ENCODE measurements at places on chromosomes 16 and 17. TPM values are rescaled to one million over a fixed set of nuclear protein-coding genes. Genes with fewer than 3 reads are reported as not detected.

GRCh38 chr17:530851-531250, 178.2 kb upstream of the RPH3AL start:
- no peak for DNase-seq

- DNase-seq: no peak
These were observed 133.7 kb upstream of the HS3ST3A1 start for GRCh38 chr17:13735444-13735843.

GRCh38 chr16:75983741-75984381, 257.6 kb upstream of the CPHXL start:
- no peak for DNase-seq

DNA sequence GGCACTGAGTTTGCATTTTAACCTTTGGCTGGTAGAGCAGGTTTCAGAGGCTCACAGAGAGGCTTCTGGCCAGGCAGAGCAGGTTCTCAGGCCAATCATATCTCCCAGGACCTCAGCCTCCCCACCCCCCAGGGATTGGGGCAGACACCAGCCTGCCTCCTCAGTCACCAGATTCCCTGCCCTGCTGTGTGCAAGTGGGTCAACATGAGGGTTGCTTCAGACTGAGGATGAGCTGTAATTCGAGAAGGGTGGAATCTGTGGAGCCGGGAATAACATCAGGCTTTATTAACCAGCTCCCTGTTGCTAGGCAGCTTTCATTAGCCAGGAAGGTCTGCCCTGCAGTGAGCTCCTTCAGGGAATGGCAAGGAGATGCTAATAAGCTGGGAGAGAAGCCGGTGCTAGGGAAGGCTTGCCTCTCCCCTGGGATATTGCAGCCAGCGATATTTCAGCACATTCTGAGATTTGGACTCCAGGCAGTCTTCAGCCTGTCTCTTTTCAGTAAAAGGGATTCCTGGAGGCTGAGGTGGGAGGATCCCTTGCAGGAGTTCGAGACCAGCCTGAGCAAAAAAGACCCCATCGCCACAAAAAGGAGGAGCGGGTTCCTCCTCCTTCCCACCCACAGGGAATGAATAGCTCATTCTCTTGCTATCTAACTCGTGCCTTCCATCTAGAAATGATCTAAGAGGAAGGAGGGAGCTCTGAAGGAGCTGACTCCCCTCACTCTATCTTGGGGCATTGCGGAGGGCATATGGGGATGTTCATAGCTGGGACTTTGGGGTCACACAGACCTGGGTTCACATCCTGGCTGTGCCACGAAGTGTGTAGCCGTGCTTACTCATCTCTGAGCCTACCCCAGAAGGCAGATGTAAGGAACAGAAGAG, 10.7 kb downstream of the SGSM2 start:
- peak; percentile 40 for DNase-seq

GRCh38 chr16:80198311-80199299, 342.2 kb upstream of the DYNLRB2 start:
- DNase-seq: peak; percentile 74

DNA sequence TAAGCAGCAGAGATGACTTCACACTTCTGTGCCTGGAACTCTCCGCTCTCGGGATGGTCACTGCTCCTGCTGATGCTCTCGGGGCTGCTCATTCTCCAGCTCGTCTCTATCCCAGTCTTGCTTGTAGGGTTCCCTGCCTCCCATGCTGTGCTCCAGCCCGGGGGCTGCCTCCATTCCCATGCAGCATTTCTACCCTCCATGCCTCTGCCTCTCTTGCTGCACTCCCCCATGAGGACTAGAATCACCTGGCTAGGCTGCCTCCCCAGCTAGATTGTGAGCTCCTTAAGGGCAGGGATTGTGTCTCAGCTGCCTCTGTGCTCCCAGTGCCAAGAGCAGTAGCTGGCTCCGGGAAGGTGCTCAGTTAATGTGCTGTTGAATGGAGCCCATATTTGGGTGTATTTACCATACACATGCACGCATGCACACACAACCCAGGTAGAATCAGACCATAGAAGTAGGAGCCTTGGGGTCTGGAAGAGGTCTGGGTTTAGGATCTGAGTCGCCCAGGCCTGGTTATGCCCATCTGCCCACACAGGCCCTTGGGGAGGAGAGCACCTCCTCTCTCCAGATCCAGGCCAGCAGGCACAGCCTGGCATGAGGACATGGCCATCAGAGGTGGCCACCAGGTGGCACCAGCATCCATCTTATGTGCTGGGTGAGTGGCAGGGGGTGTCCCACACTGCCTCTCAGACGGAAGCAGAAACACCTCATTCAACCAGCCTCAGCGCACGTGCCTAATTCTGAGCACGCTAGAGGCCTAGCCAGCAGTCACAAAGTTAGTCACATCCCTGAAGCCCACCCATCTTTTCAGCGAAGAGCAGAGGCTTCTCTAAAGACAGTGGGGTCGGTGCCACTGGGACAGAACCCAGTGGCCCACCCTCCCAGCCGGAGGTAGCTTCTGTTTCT, 9.3 kb downstream of the GIT1 start:
- DNase-seq: peak; percentile 82

DNA sequence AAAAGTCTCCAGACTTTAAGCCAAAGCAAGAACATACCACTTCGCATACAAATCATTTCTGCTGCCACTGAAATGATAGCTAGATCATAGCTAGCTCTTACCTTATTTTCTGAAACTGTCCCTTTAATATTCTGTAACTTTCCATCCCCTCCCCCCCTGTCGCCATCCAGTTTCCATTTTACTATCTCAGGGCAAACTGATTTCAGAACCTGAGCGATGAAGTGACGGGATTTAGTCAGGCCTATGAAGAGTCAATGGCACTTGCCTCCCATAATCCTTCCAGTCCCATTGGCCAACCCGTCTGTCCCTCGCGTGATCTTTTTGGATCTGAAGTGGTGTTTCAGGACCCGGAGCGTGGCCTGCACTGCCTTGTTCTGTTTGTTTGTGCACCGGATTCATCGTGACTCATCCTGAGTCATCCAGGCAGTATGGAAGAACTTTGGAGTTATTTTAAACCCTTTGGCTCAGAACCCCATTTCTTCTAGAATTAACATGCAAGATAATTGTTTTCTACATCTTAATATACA, 199.8 kb upstream of the CHMP6 start:
- peak; percentile 59 for DNase-seq

DNA sequence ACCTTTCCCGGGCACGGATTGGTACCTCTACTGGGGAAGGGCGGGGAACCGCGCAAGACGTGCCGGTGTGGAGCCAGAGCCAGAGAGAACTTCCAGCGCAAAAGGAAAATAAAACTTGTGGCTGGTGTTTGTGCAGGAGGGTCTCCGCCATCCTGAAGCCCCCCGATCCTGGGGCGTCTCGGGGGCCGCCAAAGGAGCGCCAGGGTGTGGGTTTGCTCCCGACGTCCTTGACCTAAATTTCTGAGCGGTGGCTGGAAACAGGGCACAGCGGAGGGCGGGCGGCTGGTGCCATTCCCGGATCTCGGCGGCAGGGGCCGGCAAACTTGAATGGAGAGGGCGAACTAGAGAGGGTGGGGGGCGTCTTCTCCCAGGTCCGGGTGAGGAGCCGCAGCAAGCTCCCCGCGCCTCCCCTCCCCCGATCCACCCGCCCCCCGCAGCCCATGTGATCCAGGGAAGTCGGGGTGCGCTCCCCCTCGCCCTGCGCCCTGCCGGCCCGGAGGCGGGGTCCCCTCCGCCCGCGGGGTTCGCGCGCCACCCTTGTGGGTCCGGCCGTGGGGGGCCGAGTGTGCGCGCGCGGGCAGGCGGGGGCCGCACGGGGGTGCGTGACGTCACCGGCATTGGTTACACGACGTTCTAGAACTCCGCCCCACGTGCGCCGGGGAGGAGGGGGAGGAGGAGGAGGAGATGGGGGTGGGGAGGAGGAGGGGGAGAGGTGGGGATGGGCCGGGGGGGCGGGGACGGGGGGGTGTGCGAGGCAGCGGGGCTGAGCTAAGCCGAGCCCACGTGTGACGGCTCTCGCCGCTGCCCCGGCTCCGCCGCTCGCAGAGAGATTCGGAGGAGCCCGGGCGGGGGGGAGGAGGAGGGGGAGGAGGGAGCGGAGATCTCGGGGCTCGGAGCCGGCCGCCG, at the start of gene MSI2:
MSI2 (plus strand) TSS at position 748 of the 906 bp plus-strand sequence. CDS start 220 bp downstream, outside the sequence.
- peak; percentile 95 for DNase-seq

- no peak for DNase-seq
These were observed 691 bp downstream of the USB1 start for GRCh38 chr16:58001781-58002415.

TP53TG3 gene
- not detected for polyA plus RNA-seq

FADS6 gene
- polyA plus RNA-seq: 0.07 TPM

GRCh38 chr17:77163001-77163400, 22.2 kb downstream of the SEC14L1 start:
- DNase-seq: no peak

DNA sequence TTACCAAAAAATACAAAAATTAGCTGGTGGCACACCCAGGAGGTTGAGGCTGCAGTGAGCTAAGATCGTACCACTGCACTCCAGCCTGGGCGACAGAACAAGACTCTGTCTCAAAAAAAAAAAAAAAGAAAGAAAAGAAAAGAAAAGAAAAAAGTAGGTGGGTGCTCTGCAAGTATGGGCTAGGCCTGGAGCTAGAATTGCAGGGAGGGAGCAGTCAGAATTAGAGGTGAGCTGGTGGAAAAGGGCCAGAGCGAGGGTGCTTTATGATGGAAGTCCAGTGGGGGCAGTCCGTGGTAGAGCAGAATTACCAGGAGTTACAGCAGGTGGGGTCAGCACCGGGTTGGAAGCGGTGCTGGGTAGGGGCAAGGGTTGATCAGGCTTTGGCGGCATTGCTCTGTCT, 57.0 kb upstream of the KDM6B start:
- no peak for DNase-seq

All from left lung (tissue), 14 donors.